ENCODE measurements at places on chromosomes 1 and 21. TPM values are rescaled to one million over a fixed set of nuclear protein-coding genes. Genes with fewer than 3 reads are reported as not detected.

The FBXO2 gene
- total RNA-seq, result 12.7 TPM

The PCP4 gene
- 0.68 TPM for total RNA-seq

DNA sequence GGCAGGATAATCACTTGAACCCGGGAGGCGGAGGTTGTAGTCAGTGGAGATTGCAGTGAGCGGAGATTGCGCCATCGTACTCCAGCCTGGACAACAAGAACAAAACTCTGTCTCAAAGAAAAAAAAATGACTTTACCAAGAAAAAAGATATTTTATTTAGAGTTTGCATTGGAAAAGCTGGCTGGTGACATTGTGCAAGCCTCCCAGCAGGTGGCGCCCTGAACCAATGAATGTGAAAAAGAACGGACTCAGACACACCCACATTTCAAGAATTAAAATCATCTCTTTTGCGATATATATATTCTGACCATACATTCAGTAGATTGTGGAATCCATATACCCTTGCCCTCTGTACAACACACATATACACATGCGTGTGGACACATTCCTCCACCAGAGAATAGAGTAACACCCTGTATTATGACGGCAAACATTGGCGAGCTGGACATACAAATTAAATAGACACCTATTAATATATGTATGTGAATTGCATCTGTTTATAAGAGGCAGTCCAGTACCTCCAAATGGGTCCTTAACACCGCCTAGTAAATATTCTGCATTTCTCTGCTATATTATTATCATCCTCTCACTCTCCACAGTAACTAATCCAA is 39.0 kb upstream of the CADM3 start:
- H3K4me3 ChIP-seq, result no peak overlapping the region
- no peaks in the 10 kb centered on the region for H3K4me1 ChIP-seq
- peak; percentile 53 for DNase-seq
- no peaks in the 10 kb centered on the region for H3K27me3 ChIP-seq

DNA sequence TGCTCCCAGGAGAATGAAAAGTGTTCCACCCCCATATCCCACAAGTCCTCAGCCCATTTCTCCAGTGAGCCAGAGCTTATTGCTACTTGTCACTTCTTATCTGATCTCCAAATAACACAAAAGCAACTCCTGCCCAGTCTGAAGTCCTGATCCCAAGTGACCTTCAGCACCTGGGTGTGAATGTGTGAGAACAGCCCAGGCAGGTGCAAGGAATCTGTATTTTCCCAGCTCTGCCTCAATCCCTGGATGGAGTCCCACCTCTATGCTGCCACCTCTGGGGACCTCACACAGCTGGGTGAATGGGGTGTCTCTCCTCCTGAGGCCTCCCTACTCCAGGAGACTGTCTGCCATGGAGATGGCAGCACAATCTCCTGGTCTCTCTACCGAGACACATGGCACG is 402.4 kb upstream of the PROX1 start:
- H3K4me1 ChIP-seq, result no peaks in the 10 kb centered on the region
- DNase-seq, result no peak
- H3K36me3 ChIP-seq, result no peaks in the 10 kb centered on the region
- H3K4me3 ChIP-seq, result no peak overlapping the region

DNA sequence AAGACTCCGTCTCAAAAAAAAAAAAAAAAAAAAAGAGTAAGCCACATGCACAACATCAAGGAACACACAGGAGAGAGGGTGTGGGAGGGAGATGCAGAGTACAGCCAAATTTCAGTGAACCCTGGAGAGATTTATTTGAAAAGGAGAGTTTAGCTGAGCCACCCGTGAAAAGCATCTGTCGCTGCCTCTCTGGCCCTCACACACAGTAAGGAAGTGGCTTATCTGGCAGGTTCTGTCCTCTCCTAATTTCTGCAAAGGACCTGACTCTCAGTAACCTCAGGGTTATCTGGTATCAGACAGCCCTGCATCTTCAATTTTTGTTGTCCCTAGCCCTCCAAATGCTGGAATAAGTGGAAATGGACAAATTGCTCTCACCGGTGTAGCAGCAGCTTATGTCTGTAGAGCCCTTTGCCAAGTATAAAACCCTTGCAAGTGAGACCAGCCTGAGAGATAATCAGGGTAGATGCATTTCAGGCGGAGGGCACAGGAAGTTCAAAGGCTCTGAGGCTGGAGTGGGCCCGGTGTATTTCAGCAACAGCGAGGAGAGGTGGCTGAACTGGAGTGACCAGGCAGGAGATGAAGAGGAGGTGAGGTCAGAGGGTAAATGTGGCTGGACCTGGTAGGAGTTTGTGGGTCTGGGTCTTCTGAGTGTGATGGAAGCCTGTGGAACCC is 16.7 kb upstream of the IL10RB start:
- H3K27me3 ChIP-seq, result no peaks in the 10 kb centered on the region
- peaks cover 23% of the 10 kb centered on the region for H3K4me1 ChIP-seq
- DNase-seq, result no peak

DNA sequence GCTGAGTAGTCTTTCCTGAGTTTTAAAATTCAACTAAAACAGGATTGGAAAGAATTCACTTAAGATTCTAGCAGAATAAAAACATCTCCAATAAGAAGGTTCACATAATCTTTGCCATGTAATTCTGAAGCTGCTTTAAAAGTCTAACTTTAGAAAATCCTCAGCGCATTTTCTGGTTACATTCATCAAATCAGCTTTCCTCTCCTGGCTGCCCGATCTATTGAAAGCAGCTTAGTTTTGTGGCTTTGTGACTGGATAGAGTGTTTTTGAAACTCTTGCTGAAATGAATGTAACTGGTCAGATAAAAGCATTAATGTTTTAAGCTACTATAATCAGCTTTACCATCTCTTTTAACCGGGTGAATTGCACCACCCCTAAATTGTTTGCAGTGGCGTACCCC is 66.8 kb downstream of the DOP1B start:
- no peaks in the 10 kb centered on the region for H3K4me1 ChIP-seq
- H3K27ac ChIP-seq, result no peak overlapping the region
- H3K36me3 ChIP-seq, result no peaks in the 10 kb centered on the region
- H3K27me3 ChIP-seq, result no peaks in the 10 kb centered on the region

GRCh38 chr1:232620356-232620969 is 9.5 kb downstream of the SIPA1L2 start:
- no peak overlapping the region for H3K4me3 ChIP-seq
- peak; percentile 91 for DNase-seq
- H3K36me3 ChIP-seq, result no peaks in the 10 kb centered on the region
- H3K27ac ChIP-seq, result peak overlapping the region; percentile 73

The OR2T2 gene
- total RNA-seq, result not detected

DNA sequence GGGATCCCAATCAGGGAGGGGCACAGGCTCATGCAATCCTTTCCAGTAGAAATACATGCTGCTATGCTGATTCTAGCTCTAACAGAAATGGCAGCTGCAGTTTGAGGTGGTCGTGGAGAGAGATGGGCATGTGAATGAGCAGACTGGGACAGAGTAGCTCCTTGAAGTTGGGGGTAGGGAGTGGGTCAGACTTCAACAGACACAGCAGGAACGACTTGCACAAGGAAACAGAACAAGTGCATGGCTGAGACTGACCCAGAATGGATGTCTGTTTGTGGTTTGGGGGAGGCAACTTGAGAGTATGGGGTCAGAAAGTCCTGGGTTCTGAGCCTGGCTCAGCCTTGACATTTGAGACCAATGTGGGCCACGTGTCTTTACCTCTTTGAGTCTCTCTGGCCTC is 25.1 kb upstream of the TRABD2B start:
- H3K27me3 ChIP-seq, result peaks cover 3% of the 10 kb centered on the region
- H3K36me3 ChIP-seq, result no peaks in the 10 kb centered on the region
- no peak overlapping the region for H3K27ac ChIP-seq
- no peaks in the 10 kb centered on the region for H3K4me1 ChIP-seq
- no peak for DNase-seq

The RGS1 gene
- 7.9 TPM for total RNA-seq

The FAM72C gene
- total RNA-seq, result 0.18 TPM

The IGSF9 gene
- total RNA-seq, result 3.0 TPM

- H3K27ac ChIP-seq, result peak overlapping the region; percentile 4
- H3K4me3 ChIP-seq, result no peak overlapping the region
- no peaks in the 10 kb centered on the region for H3K4me1 ChIP-seq
- no peak for DNase-seq
Observed at GRCh38 chr1:93573940-93574469, 107.6 kb downstream of the BCAR3 start.

The LINGO4 gene
- 0.06 TPM for total RNA-seq

- no peak overlapping the region for H3K4me3 ChIP-seq
- H3K27ac ChIP-seq, result no peak overlapping the region
Observed at GRCh38 chr21:42160111-42160721, 58.7 kb upstream of the ABCG1 start.

DNA sequence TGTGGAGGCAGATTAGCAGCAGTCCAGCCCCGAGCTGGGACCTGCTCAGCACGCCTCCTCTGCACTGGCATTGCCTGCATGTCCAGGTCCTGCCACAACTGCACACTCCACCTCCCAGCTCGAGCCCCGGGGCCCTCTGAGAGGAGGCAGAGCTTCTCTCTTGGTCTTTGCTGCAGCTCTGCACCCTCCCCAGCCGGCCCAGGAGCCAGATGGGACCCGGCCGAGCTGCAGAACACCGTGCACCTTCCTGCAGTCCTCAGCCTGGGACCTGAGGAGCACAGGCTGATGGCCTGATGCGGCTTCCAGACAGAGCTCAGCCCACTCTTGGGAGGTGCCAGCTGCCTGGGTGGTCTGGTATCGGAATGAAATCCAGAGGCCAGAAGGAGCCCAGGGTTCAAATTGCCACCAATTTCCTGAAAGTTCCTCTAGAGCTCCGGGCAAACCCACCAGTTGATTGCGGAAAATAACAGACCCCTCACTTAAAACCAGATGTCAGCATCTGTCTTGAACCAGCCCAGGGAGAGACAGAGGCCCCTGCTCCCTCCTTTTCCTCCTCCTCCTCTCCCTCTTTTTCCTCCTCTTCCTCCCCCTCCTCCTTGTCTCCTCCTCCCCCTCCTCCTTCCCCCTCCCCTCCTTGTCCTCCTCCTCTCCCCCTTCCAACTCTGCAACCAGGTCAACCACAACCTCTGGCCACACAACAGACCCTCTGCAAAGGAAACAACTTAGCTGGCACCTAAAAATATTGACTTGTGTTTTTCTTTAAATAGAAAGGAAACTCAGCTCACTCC is 10.6 kb upstream of the SPSB1 start:
- H3K36me3 ChIP-seq, result no peaks in the 10 kb centered on the region
- no peak for DNase-seq
- peaks cover 40% of the 10 kb centered on the region for H3K4me1 ChIP-seq
- peaks cover 7% of the 10 kb centered on the region for H3K27me3 ChIP-seq
- no peak overlapping the region for H3K4me3 ChIP-seq

The SPRR2B gene
- not detected for total RNA-seq

The TAS1R1 gene
- not detected for total RNA-seq

DNA sequence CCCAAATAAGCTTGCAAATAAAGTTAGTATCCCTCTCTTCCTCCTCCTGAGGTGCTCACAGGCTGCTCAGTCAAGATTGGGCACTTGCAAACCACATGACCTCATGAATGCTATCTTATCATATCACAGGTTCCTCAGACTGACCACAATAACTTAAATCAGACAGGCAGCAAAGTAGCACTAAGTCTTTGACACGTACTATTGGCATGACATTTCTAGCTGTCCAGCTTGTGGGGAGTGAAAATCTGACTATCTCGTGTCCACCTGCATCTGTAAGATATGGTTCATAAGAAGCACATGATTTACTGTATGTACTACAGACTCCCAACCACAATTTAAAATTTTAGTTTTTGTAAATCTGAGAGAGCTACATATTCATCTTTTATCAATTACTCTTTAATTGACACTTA is 58.0 kb upstream of the GFI1 start:
- no peak for DNase-seq
- H3K36me3 ChIP-seq, result no peaks in the 10 kb centered on the region
- H3K4me1 ChIP-seq, result no peaks in the 10 kb centered on the region

The VHLL gene
- total RNA-seq, result not detected

DNA sequence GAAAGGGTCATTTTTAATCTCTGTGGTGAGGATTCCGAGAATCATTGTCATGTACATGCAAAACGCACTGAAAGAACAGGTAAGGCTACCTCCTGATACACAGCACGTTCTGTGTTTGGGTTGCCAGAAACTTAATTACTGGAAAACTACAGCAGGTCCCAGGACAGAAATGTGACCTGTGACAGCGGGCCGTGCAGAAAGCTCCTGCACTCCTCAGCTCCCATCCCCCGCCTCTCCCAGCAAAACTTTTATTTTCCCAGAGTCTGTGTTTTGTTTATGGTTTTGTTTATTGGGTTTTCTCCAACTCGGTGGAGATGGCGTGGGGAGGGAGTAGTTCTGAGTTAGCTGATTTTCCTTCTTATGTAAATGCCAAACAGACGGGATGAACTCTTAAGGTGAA is 44.7 kb downstream of the SLC44A3 start:
- H3K4me3 ChIP-seq, result no peak overlapping the region
- no peaks in the 10 kb centered on the region for H3K27me3 ChIP-seq
- no peaks in the 10 kb centered on the region for H3K36me3 ChIP-seq
- peaks cover 32% of the 10 kb centered on the region for H3K4me1 ChIP-seq

The TMEM51 gene
- total RNA-seq, result 17.9 TPM

The PLA2G5 gene
- 4.9 TPM for total RNA-seq

DNA sequence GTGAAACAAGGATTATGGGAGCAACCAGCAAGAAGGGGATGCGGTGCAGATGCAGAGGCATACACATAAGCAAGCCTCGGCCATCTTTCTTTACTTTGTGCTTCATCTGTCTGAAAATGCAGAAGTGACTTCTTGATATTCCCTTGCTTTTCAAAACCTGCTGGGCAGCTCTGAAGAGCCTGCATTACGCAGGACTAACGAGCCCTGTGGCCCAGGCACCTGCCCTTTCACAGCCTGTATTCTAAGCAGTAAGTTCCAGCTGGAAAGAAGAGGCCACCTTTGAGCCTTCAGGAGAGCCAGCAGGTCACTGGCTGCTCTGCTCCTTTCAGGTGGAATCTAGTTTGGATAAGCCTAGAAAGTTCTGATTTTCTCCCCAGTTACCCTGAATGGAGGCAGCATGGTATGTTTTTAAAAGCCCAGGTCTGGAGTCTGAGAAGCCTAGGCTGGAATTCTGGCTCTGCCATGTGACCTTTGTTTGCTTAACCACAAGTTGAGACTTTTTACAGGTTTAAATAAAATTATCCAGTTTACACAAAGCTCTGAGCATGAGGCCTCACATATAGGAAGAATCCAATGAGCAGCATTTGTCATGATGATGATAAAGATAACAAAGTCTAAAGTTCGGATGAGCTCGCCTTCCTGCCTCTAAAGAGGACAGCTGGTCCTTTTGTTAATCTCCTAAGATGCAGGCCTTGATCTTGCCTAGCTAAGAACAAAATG is 122.9 kb downstream of the UBR4 start:
- DNase-seq, result no peak
- no peak overlapping the region for H3K4me3 ChIP-seq
- H3K27me3 ChIP-seq, result no peaks in the 10 kb centered on the region
- no peaks in the 10 kb centered on the region for H3K4me1 ChIP-seq
- H3K27ac ChIP-seq, result peak overlapping the region; percentile 73

GRCh38 chr21:45883090-45883489 is 98.5 kb upstream of the COL6A1 start:
- H3K27ac ChIP-seq, result no peak overlapping the region
- DNase-seq, result no peak
- no peaks in the 10 kb centered on the region for H3K36me3 ChIP-seq
- no peak overlapping the region for H3K4me3 ChIP-seq
- no peaks in the 10 kb centered on the region for H3K27me3 ChIP-seq

GRCh38 chr1:25550683-25551310 is 7.4 kb downstream of the LDLRAP1 start:
- H3K27ac ChIP-seq, result no peak overlapping the region
- H3K4me3 ChIP-seq, result no peak overlapping the region
- H3K36me3 ChIP-seq, result peaks cover 5% of the 10 kb centered on the region
- H3K27me3 ChIP-seq, result no peaks in the 10 kb centered on the region
- H3K4me1 ChIP-seq, result peaks cover 19% of the 10 kb centered on the region

The IQGAP3 gene
- total RNA-seq, result 10.3 TPM
